ENCODE measurements at places on chromosomes 3 and 15.

DNA sequence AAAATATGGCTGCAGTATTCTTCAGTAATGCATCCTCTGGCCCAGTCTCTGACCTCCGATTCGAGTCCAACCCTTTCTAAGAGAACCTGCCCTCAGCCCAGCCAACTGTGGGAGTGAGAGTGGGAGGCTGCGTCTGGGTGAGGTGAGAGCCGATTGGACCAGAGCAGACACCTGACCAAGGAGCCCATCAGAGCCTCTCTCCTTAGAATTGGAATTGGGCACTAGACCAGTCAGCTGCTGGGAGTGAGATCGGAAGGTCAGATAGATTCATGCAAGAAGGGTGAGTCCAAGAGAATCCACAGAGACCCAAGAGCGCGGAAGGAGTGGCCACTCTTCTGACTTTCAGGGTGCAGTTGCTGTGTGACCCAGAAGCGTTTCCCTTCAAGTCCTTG lies 10.2 kb downstream of the RASL12 start:
- DNase-seq, result no peak

DNA sequence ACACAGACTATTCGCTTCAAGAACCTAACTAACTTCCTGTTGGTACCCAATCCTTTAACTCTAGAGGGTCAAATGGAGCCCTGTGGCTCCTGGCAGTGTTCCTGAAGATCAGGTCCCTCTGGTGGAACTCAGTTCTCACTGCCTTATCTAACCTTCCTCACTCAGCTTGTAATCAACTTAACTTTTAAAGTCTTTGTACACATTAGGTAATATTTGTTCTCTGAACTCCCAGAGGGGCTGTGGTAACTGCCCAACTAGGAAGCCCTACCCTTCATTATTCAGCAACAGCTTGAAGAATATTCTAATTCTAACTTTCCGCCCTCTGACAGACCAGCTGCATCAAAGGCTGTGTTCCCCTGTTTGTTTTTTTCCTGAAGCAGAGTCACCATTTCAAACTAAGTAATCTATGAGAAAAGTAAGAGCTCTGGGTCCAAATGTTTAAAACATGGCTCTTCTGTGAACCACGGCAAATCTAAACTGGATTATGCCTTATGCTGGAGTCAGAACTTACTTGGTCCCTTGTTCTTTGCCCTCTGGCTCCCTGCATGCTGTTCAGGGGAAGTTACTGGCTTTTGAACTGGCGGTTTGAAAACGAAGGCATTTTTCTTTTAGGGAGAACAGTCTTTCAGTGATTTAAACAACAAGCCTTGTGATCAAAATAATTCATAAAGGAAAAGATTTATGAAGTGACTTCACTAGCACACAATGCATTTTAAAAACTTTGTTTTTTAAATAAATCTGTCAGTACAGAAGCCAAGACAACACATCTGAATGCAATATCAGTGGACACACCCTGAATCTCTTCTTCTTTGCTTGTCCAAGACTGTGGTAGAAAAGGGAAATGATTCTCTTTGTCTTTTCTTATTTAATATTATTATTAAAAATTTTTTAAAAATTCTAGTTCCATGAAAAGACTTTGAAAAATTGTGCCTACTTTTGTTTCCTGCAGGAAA lies 365.6 kb downstream of the TIGIT start:
- DNase-seq, result no peak

DNA sequence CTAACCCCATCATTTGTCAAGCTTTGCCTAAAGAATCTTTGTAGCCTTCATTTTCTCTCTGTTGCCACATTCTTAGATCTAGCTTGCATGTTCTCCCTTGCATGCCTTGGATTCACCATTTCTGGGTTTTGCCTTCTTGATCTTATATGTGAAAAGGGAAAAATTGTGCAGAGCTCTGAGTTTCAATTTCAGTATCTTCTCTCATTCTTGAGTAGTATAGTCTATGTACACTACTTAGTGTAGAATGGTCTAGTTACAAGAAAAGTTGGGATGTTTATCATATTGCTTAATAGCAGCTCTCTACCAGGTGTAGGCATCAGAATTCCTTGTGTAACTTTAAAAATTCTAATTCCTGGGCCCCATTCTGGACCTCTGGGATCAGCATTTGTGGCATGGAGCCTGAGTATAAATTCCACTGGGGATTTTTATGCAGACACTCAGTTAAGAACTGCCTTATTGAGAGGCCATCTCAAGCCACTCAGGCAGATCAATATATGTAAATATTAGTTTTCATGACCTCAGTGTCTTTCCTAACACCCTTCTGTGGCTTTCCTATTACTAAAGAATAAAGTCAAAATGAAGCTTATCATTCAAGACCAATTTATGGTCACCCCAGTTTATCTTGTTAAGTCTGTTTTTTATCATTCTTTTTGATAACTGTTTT lies 23.4 kb downstream of the GTF2E1 start:
- DNase-seq, result no peak

- DNase-seq, result no peak
Observed at GRCh38 chr3:120018299-120018698, 75.9 kb downstream of the GSK3B start.

- no peak for DNase-seq
Observed at GRCh38 chr3:21991061-21991460, 240.1 kb upstream of the ZNF385D start.

GRCh38 chr3:58681863-58682262 lies 15.3 kb upstream of the FAM3D start:
- DNase-seq, result no peak

GRCh38 chr3:3798631-3799113 lies 559 bp upstream of the LRRN1 start:
- no peak for DNase-seq

DNA sequence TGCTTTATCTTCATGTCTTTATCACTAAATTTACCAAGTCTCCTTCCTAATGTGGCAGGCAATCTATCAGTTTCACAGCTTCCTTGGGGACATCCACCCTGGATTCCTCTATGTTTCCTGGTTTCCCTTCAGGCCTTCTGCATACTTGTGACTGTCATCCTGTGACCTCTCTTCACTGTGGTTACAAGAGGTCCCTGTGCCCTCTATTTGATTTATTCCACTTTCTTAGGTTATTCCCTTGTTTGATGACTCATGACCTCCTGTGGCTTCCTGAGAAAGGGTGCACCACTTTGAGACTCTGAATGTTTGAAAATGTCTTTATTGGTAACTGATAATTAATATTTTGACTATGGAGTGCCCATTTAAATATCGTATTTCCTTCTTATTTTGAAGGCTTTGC lies 60.5 kb upstream of the KY start:
- DNase-seq, result no peak

DNA sequence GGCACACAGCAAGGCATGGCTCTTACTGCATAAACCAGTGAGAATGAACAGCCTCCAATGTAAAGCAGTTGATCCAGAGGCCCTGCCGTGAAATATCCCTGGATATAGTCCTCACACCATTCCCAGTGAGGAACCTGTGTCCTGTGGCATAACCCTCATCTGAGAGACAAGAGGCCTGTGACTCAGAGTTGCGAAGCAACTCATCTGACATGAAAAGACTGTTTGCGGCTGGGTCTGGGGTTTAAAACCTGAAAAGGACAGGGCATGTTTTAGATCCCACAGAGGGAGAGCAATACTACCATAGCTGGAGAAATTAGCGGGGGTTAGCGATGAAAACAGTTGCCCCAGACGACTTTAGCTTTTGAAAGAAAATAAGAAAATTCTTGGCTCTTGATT lies 165.3 kb upstream of the BHLHE40 start:
- no peak for DNase-seq

GRCh38 chr3:99651531-99651930 lies 13.1 kb downstream of the COL8A1 start:
- DNase-seq, result no peak

GRCh38 chr3:178778589-178778988 lies 242.4 kb downstream of the KCNMB2 start:
- DNase-seq, result no peak

- DNase-seq, result no peak
Observed at GRCh38 chr3:45498532-45498931, 96.0 kb upstream of the LIMD1 start.

DNA sequence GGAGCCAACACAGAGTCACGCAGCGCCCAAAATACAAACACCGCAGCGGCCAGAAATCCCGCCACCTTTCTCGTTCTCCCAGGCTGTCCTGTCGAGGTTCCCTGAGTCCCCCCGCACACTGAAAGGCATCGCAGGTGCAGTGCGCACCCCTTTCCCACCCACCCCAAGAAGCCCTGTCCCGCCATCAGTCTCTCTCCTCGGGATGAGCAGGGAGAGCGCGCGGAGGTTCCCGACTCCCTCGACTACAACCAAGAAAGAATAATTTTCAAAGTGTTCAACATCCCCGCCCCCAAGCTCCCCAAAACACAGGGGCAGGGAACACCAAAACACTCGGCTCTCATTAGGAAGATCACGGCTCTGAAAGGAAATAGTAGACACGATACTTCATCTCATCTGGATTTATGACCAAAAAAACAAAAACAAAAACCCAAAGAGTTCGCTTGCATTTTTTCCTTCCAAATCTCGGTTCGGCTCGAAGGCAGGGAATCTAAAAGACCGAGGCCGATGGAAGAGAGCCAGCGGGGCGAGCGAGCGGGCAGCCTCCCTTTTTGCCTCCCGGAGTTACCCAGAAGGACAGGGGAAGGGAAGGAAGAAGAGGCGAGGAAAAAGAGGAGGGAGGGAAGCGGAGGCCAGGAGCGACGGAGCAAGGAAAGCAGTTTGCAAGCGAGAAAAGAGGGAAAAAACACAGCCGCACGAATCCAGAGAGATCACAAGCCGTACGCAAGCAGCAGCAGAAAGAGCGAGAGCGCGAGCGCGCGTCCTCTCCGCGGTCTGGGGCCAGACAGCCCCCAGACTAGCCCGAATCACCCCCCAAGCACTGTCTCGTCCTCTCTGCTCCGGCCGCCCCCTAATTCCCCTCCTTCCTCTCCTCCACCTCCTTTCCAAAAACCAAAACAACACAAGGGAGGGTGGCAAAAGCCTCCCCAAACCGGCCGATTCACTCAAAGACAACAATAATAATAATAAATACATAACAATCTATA lies 808 bp downstream of the BCL6 start:
- no peak for DNase-seq

- DNase-seq, result no peak
Observed at GRCh38 chr15:93089727-93090305, 805 bp upstream of the RGMA start.

GRCh38 chr3:134333522-134334181 lies 40.6 kb downstream of the AMOTL2 start:
- no peak for DNase-seq

DNA sequence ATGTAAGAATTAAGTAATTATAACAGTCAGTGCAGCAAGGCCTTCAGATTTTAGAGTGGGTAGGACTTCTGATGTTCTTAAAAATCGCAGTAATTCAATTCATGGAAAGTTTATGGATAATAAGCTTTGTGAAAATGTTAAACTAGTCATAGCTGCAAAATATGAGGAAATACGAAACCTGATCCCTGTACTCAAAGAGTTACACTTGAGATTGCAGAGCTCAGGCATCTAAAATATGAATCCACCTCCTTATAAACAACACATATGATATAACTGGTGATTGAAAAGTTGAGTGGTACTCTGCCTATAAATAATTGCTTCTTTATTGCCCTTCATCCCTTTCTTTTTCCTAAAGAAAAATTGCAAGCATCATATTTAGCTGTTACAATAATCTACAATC lies 473.3 kb downstream of the OTOL1 start:
- no peak for DNase-seq

DNA sequence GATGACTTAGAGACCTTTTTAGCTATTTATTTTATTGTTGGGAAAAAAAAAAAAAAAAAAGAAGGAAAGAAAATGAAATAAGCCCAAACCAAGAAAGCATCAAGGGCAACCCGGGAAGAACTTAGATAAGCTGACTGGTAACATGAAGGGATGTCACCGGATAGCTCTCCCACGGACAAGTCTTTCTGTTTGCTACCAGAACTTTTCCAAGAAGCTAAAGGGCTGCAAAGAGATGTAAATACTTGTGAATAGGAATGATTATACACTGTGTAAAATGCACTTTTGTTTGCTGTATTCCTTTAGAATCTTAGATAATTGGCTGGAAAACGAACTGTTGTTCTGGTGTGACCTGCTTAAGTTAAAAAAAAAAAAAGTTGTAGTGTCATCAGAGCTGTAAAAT lies 2.8 kb downstream of the FOXB1 start:
- no peak for DNase-seq

DNA sequence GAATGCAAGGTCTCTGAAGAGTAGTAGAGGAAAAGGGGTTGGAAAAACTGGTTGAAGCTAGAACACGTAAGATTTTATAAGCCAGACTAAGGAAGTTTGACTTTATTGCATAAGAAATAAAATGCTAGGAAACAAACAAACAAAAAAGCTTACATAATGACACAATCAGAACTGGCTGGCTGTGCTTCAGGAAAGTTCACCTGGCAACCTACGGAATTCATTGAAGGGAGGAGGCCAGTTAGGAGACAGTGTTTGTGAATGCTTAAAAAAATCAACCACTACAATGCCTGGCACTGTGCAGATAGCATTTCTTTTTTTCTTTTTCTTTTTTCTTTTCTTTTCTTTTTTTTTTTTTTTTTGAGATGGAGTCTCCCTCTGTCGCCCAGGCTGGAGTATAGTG lies 1.9 kb upstream of the ICE2 start:
- DNase-seq, result no peak

GRCh38 chr3:188881954-188882641 lies 289.7 kb upstream of the TPRG1 start:
- DNase-seq, result no peak

DNA sequence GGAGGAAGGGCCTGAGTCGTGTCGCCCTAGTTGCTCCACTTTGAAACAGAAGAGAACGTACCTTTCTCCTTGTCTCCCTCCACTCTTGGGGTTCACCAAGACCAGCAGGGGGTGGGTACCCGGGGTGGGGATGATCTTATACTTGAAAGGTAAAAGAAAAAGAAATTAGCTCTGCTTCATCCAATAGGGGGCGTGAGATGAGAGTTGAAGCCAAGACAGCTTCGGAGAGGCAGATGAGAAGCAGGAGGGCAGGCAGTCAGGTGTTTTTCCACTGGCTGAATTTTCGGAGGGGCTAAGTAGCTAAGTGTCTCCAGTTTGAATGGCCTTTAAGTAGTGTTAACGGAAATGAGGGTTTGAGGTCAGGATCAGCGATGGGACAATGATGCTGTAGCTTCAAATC lies 100.4 kb downstream of the DGKG start:
- DNase-seq, result no peak

- DNase-seq, result no peak
Observed at GRCh38 chr3:55091381-55092225, 163.7 kb upstream of the LRTM1 start.

GRCh38 chr15:52256930-52257733 lies 38.5 kb downstream of the MYO5C start:
- DNase-seq, result no peak

GRCh38 chr3:122403489-122403888 lies 12.4 kb downstream of the WDR5B start:
- DNase-seq, result no peak
